ENCODE measurements at places on chromosomes 7 and 10.

- no peak for DNase-seq
Measured at GRCh38 chr7:87480386-87480785, 4.9 kb upstream of the ABCB4 start.

DNA sequence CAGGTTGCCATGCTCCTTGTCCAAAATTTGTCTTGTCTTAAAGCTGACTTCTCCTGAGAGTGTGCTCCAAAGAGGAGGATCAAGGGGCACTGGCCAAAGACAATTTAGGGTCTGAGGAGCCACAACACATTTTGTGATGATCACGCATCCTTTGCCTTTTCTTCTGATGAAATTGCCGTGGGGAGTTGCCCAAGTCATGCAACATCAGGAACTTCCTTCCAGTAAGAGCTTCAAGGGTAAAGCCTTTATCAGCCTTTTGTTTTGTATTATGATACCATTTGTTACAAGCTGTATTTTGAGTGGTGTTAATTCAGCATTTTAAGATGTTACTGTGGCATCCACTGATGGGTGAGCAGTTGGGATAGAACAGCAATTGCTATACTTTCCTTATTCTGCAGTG, 131.2 kb upstream of the MKI67 start:
- DNase-seq, result no peak

DNA sequence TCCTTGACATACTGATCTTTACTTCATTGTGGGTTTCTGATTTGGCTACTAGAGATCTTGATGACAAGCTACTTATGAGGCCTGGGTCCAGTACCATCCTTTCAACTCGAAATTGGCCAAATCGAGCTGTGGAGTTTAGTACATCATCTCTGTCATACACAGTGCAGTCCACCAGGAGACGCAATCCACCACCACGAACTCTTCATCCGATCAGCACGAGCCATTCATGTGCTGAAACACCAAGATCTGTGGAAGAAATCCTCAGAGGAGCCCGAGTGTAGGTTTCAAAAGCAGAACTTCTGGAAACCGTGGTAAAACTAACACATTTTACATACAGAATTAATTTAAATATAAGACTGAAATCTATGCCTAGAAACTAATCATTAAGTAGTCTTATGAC, 14.2 kb downstream of the DNAJC9 start:
- no peak for DNase-seq

DNA sequence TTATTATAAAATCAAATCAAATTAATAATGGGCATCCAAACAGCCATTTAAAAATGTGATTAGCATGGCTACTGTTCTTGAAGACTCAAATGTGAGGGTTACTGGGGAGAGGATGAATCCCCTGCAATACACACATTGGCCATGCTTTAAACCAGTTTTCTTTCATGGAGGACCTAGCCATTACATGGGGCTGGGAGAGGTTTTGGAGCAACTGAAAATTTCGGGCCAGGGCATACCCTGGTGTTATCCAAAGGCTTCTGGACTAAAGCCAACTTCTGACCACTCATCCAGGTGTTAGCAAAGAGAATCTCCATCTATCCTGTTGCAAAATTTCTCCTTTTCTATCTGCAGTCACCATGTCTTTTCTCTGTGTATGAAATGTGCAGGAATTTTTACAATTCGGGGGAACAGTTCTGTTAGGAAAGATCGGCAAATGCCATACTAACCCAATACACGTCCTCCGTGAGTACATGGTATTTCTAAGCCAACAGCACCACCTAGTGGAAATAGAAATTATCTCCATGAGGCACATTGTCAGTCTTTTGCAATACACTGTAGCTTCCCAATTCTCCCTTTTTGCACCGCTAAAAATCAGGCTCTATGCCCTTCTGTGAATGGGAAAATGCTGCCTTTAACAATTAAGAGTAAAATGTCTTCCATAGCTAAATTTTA, 47.0 kb upstream of the ZNF107 start:
- peak; percentile 55 for DNase-seq

DNA sequence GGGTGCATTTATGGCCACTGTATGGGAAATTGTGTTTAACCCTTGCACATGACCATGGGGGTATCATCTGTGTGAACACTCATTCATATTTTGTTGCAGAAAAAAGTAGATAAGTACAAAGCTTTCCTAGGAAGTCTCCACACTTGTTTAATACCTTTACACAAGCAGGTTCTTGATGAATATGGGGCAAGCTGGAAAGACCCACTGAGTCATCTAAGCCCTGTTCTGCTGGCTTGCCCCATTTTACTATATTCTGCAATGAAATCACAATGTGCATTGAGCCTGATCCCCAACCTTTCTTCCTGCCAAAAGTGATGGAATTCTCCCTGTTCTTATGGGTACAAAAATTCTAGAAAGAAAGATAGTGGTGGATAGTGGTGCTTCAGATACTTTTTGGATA, 99.8 kb downstream of the CCDC71L start:
- no peak for DNase-seq

- peak; percentile 45 for DNase-seq
Measured at GRCh38 chr7:150959739-150960734, 18.1 kb downstream of the KCNH2 start.

DNA sequence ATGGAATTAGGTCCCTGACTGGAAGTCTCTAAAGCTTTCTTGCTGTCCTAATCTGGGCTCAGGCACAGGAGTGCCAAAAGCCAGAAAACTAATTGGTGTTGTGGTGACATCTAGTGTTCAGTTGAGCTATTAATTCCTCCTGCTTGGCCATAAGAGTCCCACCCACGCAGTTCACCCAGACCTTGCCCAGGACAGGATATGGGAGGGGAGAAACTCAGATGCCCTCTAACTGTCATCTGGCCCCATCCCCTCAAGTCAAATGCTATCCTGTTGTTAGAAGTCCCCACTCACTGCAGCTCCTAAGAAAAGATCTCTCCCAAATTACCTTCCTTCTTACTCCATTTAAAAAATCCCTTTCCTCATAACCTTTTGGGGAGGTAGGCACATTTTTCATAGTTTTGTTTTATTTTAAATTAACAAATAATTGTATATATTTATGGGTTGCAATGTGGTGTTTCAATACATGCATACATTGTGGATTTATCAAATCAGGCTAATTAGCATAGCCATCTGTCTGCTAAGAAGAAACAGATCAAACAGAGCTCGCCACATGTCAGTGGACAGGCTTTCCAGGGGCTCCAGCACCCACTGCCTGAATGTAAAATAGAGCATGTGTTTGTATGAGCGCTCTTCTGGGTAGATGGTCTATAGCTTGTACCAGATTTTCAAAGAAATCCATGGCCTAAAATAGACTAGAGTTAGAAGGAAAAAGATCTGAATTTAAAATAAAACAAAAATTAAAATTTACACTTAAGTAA, 84.0 kb downstream of the GSAP start:
- peak; percentile 24 for DNase-seq

- DNase-seq, result no peak
Measured at GRCh38 chr10:72735288-72735936, 43.5 kb downstream of the MCU start.

GRCh38 chr10:92241158-92241500, 49.7 kb downstream of the CPEB3 start:
- DNase-seq, result no peak

DNA sequence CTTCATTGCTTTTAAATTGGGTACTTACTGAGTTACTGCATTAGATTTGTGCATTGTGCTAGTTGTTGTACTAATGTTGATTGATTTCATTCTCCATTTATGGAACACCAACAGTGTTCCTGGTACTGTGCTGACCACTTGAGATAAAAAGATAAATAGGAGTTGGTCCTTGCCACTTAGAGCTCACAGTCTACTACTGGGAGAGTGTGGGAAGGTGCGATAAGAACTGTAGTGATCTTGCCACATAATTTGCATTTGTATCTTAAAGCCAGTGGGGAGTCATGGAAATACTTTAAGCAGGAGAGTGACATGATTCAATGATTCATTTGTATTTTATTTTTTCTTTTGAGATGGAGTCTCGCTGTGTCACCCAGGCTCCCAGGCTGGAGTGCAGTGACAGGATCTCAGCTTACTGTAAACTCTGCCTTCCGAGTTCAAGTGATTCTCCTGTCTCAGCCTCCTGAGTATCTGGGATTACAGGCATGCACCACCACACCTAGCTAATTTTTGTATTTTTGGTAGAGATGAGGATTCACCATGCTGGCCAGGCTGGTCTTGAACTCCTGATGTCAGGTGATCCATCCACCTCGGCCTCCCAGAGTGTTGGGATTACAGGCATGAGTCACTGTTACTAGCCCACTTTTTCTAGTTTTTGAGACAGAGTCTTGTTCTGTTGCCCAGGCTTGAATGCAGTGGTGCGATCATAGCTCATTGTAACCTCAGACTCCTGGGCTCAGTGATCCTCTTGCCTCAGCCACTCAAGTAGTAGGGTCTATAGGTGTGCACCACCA, 51.2 kb upstream of the TMEM248 start:
- DNase-seq, result no peak

DNA sequence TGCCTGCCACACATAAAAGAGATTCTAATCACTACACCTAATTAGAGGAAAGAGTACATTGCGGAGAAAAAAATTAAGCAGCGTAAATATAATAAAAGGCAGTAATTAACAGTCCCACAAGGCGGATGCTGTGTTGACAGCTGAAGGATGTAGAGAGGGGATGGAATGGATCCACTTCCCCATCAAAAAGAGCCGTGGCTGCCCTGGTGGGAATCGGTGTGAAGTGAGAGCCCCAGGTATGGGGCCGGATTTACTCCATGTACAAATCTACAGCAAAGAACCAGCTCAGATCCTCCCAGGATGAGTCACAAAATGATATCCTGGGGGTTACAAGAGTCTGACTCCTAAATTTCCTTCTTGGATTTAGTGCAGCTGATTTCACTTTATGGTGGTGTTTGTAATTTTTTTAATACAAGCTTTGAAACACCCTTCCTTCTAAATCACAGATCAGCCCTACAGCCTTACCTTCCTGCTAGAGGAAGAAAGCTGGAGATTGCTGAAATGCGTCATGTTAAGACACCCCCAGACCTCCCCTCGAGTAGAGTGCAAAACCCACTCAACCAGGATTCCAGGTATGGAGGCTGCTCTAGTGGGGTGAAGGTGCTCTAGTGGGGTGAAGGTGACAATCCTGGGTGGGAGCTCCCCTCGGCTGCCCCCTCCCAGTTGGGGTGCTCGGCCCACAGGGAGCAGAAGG, 398.4 kb downstream of the PLXNA4 start:
- DNase-seq, result no peak
